Mammary epithelial cell (primary cell): ENCODE measurements at places on chromosomes 13 and 19. TPM values are rescaled to one million over a fixed set of nuclear protein-coding genes. Genes with fewer than 3 reads are reported as not detected.

Gene SETDB2
- 8.1 and 12.5 TPM in 2 replicates for total RNA-seq

Gene CGB2
- not detected for total RNA-seq

Gene CCL25
- not detected in 2 replicates for total RNA-seq

Gene PSPN
- total RNA-seq = 0.67 TPM

Gene TGFBR3L
- total RNA-seq = 1.2 TPM

Gene ATP1A3
- total RNA-seq = 0.87 TPM in 1 of 2 replicates, not detected in the other

Gene SIAH3
- under 0.01 TPM for total RNA-seq

Gene APOC1
- total RNA-seq = 1.0 TPM

Gene SPTBN4
- 0.16 and 0.72 TPM in 2 replicates for total RNA-seq

Gene TRPC4
- total RNA-seq = not detected in 2 replicates

Gene NDUFA7
- total RNA-seq = 77.6 and 85.9 TPM in 2 replicates

Gene SYCN
- not detected for total RNA-seq

Gene UBA52
- total RNA-seq = 698 TPM

Gene ZNF442
- 1.9 and 2.0 TPM in 2 replicates for total RNA-seq

Gene ALOX5AP
- 0.35 and 1.3 TPM in 2 replicates for total RNA-seq

Gene TLE6
- total RNA-seq = 0.33 TPM

Gene GNG14
- total RNA-seq = not detected in 2 replicates

Gene MADCAM1
- 0.33 TPM for total RNA-seq

Gene MISP
- total RNA-seq = 15.3 TPM

Gene ZNF177
- total RNA-seq = 1.0 TPM

Gene THSD1
- 44.5 TPM for total RNA-seq

Gene IGFL3
- 295 TPM for total RNA-seq

Gene KCNJ14
- 0.50 TPM for total RNA-seq

Gene DPP9
- total RNA-seq = 156 TPM

Gene ZNF470
- total RNA-seq = 4.3 TPM

Gene CLDND2
- total RNA-seq = not detected

Gene KLF1
- not detected in 2 replicates for total RNA-seq

Gene MEIOSIN
- not detected for total RNA-seq

Gene LMTK3
- 3.6 and 5.8 TPM in 2 replicates for total RNA-seq

Gene ZNF813
- total RNA-seq = 1.2 and 2.9 TPM in 2 replicates

Gene CDC42EP5
- total RNA-seq = 5.5 TPM

Gene FCER2
- total RNA-seq = not detected in 2 replicates

Gene KLK7
- 13.6 and 47.3 TPM in 2 replicates for total RNA-seq

Gene SNRPA
- 28.2 TPM for total RNA-seq

Gene GPR12
- not detected in 2 replicates for total RNA-seq

Gene KLK11
- 1.4 and 2.5 TPM in 2 replicates for total RNA-seq

Gene CBARP
- total RNA-seq = 5.8 TPM

Gene PBX4
- 1.2 TPM for total RNA-seq

Gene TEKTIP1
- total RNA-seq = 1.4 and 1.9 TPM in 2 replicates

Gene PCDH8
- total RNA-seq = not detected in 2 replicates

Gene ZBTB32
- not detected for total RNA-seq

Gene CLEC17A
- total RNA-seq = not detected in 2 replicates

Gene GFY
- total RNA-seq = not detected

Gene NLRP4
- total RNA-seq = not detected

Gene STARD13
- 13.3 and 15.5 TPM in 2 replicates for total RNA-seq
